ENCODE measurements at places on chromosomes 5 and 9.
A peak's percentile ranks its signal among the peaks of the same experiment; 100 is the strongest.

DNA sequence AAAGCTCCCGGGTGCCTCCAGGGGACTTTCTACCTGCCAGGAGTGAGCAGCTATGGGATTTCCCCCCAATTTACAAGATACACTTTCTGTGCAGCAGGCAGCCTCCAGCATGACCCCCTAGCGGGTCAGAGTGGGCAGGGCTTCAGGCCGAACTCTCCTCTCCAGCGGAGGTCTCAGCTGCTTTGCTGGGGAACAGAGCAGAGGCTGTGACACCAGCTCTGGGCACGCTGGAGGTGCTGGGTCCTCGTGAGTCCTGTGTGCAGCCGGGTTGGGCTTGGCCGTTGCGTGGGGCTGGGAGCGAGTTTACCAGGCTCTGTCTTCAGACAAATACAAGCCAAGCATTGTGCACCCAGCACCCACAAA lies 2.9 kb downstream of the NRARP start:
- DNase-seq, result no peak

DNA sequence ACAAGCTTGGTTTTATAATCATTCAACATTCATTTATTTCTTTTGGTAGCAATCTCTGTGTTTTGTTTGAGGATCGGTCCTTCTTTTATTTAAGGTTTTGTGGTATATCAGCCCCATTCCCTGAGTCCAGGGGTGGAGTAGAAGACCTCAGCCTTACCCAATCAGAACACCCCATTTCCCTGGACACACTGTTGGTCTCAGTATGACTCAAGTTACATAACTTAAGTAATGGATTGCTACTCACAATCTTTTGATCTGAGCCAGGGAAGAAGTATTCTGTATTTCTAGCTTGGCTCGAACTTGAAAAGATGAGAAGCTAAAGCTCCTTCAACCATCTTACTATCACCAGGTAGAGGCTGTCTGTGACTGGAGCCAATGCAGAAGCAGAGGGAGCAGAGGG lies 175.2 kb upstream of the HAPLN1 start:
- no peak for DNase-seq

DNA sequence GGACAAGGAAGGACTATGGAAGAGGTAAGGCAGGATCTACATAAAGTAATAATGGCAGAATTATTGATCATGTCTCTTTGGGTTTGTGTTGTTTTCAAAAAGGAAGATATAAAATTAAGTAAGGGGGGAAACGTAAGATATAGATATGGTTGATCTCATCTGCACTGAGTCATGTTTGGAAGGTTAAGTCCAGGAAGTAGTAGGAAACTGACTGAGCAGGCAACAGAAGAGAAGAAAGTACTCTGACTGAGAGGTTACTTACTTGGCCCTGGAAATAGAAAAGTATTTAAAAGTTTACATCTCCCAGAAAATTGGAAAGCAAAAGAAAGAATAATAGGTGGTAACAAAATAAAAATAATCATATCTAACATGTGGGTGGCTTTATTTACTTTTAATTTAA lies 405.3 kb upstream of the RGMB start:
- DNase-seq, result no peak

GRCh38 chr5:43039152-43039470 lies 1.0 kb downstream of the ANXA2R start:
- no peak for DNase-seq

DNA sequence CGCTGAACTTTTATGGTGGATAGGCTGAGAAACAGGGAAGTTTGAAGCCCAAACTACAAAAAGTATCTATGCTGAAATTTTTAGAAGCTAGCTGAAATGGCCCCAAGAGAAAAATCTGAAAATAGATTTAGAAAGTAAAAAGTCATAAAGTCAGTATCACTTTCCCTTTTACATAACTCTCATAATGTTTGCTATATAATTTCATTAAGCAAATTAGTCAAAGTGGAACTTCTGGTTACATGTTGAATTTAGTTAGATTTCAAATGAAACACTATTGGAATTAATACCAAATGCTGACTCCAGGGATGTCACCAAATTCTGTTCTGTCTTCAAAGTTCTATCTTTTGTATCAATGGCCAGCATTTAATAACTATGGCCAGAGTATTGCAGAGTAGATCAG lies 126.9 kb downstream of the TTC39B start:
- DNase-seq, result no peak

DNA sequence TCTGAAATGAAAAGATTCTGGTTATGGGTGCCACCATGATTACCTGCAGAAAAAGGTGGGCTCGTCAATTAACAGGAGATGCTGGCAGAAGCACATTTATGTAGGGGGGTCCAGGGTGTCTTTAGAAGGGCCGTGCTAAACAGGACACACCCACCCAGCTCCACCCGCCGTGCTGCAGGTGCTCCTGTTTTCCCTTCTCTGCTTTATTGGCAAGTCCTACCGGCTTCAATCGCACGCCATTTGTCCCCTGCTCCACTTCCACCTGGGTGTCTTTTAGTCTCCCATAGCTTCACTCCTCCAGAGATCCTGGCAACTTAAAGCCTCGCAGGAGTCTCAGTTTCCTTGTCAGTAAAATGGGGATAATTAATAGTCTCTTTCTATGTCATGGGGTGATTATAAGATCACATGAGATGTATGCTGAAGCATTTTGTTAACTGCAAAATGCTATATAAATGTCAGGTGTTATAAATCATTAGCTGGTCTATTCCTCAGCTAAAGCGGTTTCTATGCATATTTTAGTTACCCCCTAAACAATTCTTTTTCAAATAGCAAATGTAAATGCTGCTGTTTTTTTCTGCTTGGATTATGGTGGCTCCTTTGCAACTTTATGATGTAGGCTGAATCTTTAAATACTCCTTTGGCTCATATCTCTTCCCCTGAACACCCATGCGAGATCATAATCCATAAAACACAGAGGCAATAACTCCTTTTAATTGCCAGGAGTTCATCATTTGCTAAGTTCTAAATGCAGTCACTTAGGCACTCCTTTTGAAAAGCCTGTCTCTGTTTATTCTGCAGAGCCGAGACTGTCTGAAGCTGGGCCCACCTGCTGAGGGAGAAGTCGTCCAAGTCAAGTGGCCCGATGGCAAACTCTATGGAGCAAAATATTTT lies 406.9 kb downstream of the KDM4C start:
- DNase-seq, result no peak

DNA sequence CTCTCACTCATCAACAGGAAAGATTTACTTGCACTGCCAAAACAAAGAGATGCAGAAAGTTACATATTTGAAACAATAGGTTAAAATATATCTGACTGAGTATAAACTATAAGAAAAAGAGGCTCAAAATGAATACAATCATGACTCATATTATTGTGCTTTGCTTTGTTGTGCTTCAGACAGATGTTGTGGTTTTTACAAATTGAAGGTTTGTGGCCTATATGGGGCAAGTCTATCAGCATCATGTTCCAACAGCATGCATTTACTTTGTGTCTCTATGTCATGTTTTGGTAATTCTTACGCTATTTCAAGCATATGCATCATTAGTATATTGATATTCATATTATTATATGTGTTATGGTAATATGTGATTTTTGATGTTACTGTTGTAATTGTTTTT lies 330.0 kb downstream of the PRR16 start:
- no peak for DNase-seq

- no peak for DNase-seq
Observed at GRCh38 chr5:37983463-37983862, 143.6 kb upstream of the GDNF start.

DNA sequence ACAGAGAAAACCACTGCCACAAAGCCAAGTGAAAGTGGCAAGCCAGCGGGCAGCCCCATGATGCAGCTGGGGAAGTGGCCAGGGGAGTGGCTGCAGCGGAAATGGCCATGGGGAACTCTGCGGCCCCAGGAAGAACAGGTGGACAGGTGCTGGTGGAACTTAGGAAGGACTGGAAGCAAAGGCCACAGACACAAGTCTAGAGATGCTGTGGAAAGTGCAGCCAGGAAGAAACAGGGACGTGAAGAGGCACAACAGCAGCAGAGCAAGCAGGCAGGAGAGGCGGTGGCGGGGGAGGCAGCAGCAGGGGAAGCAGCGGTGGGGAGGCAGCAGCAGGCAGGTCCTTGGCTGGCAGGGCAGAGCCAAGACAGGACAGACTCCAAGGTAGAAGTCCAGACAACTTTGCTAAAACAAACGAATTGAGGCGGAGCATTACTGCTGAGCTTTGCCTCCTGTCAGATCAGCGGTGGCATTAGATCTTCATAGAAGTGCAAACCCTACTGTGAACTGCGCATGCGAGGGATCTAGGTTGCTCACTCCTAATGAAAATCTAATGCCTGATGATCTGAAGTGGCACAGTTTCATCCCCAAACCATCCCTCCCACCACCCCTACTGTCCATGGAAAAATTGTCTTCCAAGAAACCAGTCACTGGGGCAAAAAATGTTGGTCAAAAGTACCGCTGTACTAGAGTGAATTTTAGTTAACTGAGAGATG lies 11.8 kb downstream of the SURF6 start:
- DNase-seq, result no peak

DNA sequence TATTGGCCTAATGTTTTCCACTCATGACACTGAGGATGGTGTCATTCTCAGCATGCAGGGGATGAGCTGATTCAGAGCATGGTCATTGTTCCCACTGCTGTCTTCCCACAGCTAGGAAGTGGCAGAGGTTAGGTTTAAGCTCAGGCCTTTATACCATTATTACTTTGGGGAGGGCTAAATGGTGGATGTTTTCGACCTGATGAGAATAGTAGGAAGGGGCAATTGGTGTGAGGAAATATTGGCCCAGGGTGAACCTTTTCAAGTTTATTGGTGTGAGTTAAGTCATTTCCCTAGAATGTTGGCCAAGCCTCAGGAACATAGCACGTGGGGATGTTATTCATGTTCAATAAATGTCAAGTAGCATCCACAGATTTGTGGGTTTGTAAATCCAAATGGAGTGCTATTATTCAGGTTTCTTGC lies 59.6 kb downstream of the ARHGAP26 start:
- no peak for DNase-seq

DNA sequence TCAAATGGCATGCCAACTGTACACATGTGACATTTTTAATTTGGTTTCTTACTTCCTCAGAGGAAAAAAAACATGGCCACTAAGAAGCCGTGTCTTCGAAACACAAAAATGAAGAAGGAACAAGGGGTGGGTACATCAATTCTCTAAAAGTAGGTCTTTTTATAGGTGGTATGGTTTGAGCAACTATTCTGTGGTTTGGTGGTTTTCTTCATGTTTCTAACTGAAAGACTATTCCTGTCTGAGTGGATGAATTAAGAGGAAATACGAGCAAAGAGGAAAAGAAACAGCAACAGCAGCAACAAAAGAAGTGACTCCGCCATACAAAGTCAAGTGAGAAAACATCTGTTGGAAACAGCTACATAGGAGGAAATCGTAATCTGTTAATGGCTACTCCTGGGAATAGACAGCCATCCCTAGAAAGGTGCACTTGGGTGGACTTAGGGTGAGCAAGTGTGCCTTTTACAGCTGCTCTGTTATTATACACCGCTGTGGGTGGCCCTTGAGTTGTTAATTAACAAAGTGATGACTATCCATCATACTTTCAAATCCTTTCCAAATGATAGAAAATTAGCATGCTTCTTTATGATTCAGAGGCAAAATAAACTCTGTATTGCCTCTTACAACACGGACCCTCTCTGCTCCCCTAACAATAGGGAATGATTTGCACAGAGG lies 575.8 kb downstream of the TLE1 start:
- DNase-seq, result no peak

GRCh38 chr5:91272858-91273257 lies 110.3 kb downstream of the ARRDC3 start:
- no peak for DNase-seq

- peak; percentile 1 for DNase-seq
Observed at GRCh38 chr9:69745716-69746437, 13.9 kb downstream of the PTAR1 start.

- DNase-seq, result no peak
Observed at GRCh38 chr9:116219686-116220085, 66.1 kb downstream of the PAPPA start.

DNA sequence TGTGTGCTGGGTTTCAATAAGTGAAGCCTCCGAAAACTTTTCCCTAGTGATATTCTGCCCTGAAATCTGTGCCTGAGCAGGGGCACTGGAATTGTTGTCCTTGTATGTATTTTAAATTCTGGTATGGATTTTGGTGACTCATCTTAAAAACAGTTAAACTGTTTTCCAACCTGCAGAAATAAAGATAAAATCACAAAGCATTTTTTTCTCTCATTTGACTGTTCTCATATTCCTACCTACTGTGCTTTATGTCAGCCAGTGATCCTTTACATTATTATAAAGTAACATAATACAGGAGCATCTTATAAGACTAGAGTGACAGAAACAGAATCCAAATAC lies 10.9 kb upstream of the TAF11L2 start:
- DNase-seq, result no peak

DNA sequence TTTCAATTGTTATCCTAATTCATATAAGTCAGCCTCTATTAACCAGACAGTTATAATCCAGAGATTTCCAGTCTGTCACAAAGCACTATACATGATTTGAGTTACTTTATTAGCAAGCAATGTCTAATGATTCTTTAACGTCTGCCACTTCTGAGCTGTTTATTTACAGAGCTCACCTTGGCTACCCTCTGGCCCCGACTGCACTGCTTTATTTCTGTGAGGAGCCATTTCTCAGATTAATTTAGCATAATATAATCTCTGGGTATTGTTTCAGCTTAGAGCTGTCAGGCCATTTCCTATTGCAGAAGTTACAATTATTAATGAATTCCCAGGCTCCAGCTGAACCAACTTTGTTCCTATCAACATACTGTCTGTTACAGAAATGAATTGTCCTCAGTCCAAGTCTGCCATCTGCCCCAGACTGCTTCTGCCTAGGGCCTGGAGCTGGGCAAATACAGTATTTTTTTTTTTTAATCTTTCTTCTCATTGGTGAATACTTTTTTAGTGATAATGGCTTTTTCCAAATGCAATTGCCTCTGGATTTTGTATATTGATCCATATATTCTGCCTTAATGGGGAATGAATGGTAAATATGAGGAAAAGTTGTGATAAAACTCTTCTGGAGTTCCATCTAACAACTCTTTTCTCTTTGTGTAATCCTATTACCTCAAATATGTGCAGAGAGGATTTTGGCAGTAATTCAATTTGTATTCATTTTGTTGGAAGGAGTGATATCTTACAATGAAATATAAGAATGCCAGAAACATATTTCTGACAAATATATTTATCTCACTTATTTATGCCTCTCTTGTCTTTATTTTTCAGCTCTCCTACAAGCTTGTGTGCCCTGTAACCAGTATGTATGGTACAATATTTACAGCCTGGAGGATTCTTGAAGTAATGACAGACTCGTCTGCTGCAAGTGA lies 104.7 kb downstream of the FOCAD start:
- DNase-seq, result peak; percentile 89

Data from NCI-H446 (cell line).